ENCODE measurements at places on chromosomes 13 and 19.

- DNase-seq, result no peak
These were observed 630.0 kb upstream of the MIR17HG start for GRCh38 chr13:90717451-90717936.

DNA sequence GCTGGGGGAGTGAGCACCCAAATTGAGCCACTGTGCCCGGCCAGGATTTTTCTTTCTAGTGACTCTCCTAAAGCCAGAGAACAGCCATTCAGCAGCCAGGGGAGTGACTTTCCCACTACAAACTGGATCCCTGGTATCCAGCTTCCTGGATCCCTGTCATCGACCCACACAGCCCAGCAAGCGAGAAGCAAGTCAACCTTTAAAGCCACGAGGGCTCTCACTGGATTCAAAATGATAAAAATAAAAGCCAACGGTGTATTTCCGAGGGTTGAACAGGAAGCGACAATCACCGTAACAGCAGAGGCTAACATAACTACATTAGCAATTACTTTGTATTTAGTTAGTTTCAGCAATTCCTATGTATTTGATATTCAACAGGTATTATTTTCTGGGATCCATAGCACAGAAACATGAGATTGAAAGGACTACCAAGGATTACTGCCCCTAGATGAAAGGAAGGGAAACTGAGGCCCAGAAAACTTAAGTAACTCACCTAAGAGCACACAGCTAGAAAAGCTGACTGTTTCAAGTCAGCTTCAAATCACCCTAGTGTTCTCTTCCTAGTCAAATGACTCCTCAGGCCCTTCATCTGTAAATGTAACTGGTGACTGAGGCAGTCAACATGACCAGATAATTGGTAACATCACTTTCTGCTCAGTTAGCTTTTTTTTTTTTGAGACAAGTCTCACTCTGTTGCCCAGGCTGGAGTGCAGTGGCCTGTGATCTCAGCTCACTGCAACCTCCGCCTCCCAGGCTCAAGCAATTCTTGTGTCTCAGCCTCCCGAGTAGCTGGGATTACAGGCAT, 2.7 kb downstream of the RFX1 start:
- DNase-seq, result peak; percentile 58

DNA sequence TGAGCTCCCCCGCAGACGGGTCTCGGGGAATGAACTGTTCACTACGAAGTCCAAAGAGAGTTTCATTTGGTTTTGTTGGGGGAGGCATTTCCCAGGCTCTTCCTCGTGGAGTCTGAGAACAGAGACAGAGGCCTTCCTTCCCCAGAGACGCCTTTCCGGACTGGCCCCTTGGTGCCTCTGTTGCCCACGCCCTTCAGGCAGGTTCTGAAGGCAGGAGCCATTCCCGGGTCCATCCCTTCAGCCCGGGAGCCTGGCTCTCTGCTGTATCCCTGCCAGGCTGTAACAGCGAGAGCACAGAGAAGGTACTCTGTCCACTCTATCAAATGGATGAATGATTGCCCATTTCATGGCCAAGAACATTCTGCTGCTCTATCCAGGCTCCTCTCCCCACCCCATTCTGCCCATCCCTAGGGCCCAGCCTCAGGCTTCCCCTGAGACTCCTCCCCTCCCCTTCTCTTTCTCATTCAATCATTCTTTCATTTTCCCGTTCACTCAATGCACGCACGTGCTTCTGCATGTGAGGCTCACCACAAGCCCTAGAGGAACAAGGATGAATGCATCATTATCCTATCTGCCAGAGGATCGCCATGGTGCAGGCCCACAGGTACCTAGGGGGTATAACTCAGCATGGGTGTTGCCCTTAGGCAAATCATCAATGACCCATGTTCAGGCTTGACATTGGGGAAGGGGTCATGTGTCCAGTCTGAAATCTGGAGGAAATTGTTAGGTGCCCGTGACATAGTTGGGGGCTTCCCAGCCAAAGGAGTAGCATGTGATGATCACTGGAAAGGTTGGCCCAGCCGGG, 298.6 kb downstream of the ZNF536 start:
- DNase-seq, result no peak

DNA sequence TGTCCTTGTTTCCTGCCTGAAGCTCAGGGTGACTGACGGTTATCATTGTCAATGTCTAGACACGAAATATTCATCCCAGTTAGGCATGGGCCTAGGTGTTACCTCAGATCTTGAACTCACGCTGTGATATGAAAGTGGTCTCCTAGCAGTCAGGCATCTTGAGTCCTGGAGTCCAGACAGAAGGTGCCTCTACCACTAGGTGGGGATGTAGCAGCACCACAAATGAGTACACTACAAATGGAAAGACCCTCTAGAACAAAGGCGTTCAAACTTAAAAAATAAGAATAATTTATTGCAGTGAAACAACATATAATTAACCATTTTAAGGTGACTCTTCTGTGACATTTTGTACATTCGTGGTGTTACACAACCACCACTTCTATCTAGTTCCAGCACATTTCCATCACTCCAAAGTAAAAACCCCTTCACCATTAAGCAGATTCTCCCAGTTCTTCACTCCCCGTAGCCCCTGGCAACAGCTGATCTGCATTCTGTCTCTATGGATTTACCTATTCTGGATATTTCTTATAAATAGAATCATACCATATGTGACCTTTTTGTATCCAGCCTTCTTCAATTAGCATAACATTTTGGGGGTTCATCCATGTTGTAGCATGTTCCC, 11.9 kb upstream of the FRY start:
- DNase-seq, result peak; percentile 62

GRCh38 chr13:21053231-21053630, 8.2 kb downstream of the LATS2 start:
- DNase-seq, result no peak

- DNase-seq, result no peak
These were observed 1.5 kb downstream of the ZNF765 start for GRCh38 chr19:53396525-53396868.

- no peak for DNase-seq
These were observed 13.4 kb downstream of the THOP1 start for GRCh38 chr19:2798733-2799132.

DNA sequence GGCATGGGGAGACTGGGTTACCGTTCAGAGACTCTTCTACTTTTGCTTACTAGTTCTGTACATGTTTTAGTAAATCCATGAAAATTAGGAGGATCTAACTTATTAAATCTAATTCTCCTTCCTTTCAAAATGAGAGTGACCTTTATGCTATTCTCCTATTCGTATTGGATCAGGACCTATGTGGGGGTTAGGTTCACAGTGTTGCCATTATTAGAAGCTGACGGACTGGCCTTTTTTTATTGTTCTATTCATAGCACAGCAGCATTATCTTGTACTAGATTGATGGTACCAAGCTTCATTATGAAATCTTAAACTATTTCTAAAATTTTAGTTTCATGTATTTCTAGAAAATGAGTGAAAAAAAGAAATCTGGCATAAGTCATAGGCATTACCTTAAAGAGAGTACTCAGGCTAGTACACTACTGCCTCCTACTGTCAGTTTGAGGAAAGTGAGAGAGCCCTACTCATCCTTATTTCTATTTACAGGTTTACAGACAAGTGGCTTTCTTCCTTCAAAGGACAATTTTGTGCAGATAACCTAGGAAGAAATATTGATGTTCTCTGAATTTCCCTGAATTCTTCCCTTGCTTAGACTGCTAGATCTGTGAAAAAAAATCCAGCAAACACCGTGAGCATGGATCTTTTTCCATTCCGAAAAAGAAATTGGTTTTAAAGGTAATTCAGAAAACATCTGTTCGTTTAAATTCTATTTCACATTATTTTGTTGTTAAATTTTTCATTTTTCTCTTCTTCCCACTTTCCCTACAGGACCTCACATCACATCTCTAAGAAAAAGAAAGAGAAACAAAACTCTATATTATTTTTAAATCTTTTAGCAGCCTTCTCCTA, 485.5 kb downstream of the DIAPH3 start:
- DNase-seq, result peak; percentile 5

DNA sequence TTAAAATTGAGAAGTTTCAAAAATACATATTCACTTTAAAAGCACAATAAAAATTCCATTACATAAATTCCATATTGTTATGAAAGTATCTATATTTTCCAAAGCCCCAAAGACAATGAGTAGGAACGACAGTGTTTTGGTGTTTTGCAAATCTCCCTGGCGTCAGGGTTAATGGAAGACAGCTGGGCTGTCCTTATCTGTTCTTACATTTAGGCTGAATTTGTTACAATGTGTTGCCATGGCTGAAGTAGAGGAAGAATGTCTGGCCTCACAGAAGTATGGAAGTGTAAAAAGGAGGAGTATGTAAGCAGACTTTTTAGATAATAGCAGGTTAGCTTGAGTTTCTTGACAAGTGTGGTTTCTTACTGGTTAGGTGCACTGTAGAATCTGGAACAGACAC, 124.4 kb upstream of the SPATA13 start:
- no peak for DNase-seq

- DNase-seq, result no peak
These were observed 10.2 kb downstream of the WDFY2 start for GRCh38 chr13:51594432-51594831.

GRCh38 chr13:49246850-49247642, 679 bp upstream of the CDADC1 start:
- DNase-seq, result no peak

GRCh38 chr13:48741377-48741776, 87.6 kb downstream of the CYSLTR2 start:
- no peak for DNase-seq

DNA sequence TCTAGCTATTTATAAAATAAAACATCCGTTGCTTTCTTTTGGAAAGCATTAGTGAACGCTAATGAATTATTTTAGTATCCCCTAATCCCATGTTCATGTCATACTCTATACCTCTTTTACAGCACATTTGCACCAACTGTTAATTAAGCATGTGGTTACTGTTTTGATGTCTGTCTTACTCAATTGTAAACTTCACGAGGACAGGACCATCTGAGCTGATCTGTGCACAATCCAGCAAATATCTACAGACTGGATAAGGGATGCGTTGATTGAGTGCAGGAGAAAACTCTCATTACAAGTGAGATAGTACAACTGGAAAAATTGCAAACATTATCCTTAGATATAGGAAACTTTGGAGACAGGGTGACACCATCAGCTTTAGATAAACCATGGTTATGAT, 201.1 kb downstream of the PCDH20 start:
- no peak for DNase-seq

DNA sequence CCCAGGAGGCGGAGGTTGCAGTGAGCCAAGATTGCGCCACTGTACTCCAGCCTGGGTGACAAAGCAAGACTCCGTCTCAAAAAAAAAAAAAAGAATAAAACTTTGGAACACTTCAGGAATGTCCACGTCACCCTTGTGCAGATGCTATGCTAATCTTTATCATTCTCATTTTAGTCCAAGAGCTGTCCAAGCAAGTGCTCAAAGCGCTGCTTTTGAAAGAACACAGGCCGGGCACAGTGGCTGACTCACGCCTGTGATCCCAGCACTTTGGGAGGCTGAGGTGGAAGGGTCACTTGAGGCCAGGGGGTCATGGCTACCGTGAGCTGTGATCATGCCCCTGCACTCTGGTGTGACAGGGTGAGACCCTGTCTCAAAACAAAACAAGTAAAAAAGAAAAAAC, 11.1 kb upstream of the UQCR11 start:
- no peak for DNase-seq

DNA sequence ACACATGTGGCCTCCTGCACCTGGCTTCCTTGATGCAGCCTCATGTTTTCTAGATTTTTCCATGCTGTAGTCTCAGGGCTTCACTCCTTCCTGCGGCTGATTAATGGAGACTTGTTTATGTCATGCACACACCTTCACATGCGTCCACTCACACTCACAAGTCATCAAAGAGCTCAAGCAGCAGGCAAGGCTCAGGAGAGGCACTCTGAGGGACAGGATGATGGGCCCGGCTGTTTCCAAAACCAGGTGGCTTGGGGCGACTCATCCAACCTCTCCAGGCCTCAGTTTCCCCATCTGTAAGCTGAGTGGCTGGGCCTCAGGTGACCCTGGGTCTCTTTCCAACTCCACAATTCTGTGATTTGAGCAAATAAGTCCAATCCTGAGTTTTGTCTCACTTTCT, 36.9 kb downstream of the RASA3 start:
- no peak for DNase-seq

- no peak for DNase-seq
These were observed 157.8 kb downstream of the NALCN start for GRCh38 chr13:101258509-101258908.

Measured in B cell (primary cell).